ENCODE measurements at places on chromosomes 16 and 17.

DNA sequence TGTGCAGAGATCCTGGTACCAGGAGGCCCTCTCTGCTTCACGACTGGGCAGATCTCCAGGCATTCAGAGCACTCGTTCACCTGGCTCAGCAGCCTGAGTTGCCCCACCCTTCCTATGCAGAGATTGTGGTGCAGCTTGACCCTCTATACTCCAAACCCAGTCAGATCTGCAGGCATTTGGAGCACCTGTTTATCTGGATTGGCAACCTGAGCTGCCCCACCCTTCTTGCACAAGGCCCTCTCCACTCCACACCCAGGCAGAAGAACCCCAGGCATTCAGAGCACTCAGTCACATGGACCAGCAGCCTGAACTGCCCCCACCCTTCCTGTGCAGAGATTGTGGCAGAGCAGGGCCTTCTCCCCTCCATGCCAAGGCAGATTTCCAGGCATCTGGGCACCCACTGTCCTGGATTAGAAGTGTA, 88.4 kb upstream of the CDH5 start:
- no peak for DNase-seq

- no peak for DNase-seq
Measured at GRCh38 chr17:83161298-83162034, 82.1 kb downstream of the METRNL start.

DNA sequence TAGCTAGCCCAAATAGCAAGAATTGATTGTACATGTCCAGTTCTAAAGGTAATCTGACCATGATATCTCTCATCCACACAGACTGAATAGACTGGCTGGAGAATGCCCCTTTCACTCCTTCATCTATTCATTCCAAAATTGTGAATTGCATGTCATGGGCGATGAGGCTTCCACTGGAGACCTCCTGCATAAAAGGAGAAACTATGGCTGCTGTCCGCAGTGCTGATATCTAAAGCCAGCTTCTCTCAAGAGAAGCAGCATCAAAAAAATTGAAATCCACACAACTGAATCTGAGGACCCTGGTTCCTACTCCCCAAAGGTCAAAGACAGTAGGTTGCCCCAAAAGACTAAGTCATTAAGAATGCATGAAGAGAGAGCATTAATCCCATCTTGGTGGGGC, 7.9 kb upstream of the SCNN1G start:
- DNase-seq = no peak

GRCh38 chr17:62628831-62629555, 1.5 kb downstream of the MRC2 start:
- no peak for DNase-seq

GRCh38 chr17:30600830-30601494, 123.8 kb downstream of the GOSR1 start:
- peak; percentile 51 for DNase-seq

DNA sequence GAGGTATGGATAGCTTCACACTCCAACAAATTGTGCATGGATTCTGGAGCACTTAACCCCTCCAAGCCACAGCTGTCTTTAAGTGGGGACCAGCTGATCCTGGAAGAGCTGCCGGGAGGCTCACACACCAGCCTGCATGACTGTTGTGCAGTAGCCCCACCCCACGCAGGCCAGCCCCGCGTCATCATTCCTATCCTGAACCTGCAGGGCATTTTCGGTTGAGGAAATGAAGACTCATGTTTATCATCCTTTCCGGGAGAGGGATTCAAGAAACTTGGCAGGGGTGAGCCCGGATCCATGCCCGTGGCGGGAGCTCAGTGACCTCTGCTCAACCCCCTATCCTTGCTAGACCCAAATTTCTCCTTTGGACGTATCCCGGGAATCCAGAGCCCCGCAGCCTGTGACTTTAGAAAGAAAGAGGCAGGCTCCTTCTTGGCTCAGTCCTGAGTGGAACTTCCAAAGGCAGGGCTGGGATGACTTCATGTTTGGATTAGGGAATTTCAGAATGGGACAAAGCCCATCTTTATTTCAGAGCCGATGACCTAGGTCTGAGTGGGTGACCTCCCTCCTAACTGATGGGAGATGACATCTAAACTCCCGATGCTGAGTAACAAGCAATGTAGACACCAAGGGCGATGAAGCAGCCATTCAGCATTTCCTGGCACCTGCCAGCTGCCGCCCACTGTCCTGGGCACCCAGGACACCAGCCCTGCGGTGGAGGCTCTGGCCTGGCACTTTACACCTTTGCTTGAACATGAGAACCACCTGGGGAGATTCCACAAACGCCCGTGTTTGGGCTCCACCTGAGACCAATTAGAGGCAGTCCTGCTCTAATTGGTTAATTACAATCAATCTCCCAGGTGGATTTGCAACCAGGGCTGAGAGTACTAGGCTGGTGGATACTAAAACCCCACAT, 43.3 kb upstream of the CMIP start:
- no peak for DNase-seq

GRCh38 chr17:19492141-19492540, 41.5 kb upstream of the SLC47A1 start:
- DNase-seq = no peak

- no peak for DNase-seq
Measured at GRCh38 chr16:9128346-9129342, 37.2 kb downstream of the HAPSTR1 start.

GRCh38 chr17:59389066-59389465, 57.6 kb downstream of the YPEL2 start:
- DNase-seq = no peak

GRCh38 chr17:20925091-20925490, 117.7 kb downstream of the USP22 start:
- no peak for DNase-seq

- DNase-seq = no peak
Measured at GRCh38 chr16:86455116-86455515, 55.2 kb upstream of the FOXF1 start.

- no peak for DNase-seq
Measured at GRCh38 chr17:8283356-8283755, 5.1 kb upstream of the RANGRF start.

GRCh38 chr17:57663326-57664070, 81.6 kb downstream of the CCDC182 start:
- DNase-seq = no peak

DNA sequence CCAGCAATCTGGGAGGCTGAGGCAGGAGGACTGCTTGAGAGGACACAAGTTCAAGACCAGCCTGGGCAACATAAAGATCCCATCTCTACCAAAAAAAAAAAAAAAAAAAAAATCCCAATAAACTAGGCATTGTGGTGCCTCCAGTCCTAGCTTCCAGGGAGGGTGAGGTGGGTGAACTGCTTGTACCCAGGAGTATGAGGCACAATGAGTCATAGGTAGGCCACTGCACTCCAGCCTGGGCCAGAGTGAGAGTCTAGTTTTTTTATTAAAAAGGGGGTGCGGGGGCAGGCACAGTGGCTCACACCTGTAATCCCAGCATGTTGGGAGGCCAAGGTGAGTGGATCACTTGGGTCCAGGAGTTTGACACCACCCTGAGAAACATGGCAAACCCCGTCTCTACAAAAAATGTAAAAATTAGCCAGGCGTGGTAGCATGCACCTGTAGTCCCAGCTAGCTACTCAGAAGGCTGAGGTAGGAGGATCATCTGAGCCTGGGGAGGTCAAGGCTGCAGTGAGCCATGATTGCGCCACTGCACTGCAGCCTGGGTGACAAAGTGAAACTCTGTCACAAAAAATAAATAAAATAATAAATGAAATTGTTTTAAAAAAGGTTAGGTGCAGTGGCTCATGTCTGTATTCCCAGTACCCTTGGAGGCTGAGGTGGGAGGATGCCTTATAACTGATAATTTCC, 7.8 kb upstream of the CHST6 start:
- DNase-seq = no peak

DNA sequence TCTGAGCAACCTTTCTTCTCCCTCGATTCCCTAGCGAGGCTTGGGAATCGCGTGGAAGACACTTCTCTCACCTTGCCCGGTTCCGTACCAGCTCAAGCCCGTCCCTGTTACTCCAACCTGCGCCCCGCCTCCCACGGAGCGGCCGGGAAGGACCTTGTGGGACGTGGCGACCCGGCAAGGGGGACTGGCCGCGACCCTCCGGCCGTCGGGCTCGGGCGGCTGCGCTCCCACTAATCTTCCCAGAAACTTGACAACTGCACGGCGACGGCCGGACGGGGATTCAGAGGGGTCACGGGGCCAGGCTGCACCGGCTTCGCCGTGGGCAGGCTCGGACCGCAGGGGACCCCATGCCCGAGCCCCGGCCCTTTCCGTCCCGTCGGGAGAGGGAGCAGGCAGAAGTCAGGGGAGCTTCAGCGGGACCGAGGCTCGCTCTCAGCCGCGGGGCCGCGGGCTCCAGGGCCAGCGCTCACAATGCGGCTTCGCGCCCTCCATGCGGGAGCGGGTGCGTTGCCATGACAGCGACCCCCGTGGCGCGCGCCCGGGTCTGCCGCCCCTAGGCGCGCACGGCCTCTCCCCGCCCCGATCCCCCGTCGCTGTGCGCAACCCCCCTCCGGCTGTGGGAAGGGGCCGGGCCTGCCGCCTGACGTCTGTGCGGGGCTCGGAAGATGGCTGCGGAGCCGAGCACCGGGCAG, at the start of gene SGSM2:
Gene SGSM2, plus strand, starts transcription at position 650 of the 692 bp plus-strand sequence. CDS start 188 bp downstream, outside the sequence.
- DNase-seq = peak; percentile 95

- DNase-seq = no peak
Measured at GRCh38 chr17:67569873-67570272, 147.9 kb upstream of the NOL11 start.

Measured in GM20000 (cell line).